Stimulated activated CD8-positive, alpha-beta memory T cell treated with anti-CD3 and anti-CD28 coated beads, Interleukin-15, amount 100 ng/mL, for 48 hours (primary cell): ENCODE measurements at places on chromosomes 7 and 10.
A peak's percentile ranks its signal among the peaks of the same experiment; 100 is the strongest.

DNA sequence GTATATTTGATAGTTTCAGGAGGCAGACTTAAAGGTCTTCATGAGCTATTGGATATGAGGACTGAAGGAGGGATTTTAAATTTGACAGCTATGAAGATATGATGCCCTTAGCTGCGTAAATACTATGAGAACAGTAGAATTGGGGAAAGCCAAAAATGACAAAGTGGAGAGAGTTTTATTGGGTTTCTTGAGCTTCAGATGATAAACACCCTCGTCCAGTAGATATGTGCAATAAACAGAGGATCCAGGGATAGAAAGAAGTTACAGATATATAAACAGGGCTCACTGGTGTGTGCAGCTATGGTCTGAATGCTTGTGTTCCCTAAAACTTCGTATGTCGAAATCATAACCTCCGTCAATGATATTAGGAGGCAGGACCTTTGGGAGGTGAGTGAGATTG is 131.3 kb downstream of the INHBA start:
- no peak for DNase-seq

DNA sequence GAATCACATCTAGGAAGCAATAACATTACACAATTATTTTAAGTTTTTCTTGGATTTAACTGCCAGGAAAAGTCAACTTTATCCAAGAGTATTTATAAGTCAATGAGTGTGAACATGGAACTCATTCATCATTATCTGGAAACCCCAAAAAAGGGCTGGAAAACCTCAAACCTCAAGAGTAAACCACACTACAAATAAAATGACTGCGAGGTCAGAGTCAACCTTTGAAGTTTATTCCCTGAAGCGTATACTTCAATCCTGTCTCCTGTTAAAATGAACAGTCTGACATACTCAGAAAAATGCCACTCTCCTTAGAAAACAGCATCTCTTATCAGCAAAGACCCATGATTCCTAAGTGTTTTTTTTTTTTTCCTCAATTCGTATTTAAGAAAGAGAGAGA is 86.5 kb downstream of the RELN start:
- DNase-seq: no peak

DNA sequence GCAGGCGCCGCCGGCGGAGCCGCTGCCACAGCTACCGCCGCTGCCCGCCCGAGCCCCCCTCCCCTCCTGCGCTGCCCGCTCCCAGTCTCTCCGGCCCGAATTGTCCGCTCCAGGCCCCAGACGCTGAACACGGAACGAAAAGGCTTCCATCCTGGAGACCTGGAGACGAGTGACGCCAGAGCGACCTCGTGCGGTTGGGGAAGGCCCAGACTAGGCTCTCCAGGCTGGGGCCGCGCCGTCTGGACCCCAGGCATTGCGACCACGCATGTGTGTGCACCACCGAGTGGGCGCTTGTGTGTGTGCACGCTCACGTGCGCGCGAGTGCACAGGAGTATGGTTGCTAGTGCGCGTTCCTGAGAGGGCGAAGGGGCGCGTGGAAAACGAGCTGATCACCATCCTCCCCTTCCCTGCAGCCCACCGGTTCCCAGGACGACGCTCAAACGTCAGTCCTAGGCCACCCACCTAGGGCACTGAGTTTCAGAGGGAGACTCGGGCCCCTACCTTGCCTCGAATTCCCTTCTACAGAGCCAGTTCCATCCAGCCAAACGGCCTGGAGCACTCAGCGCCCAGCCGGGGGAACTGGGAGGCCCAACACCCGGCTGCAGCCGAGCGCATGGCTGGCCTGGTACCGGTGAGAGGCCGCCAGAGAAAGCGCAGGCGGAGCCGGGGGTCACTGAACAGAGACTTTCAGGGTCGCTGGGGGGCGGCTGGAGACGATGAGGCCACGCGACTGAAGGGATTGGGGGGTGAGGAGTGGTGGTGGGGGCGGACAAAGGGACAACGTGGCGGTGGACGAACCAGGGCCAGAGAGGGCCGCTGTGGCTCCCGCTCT is 11.6 kb downstream of the LBX1 start:
- DNase-seq: no peak

DNA sequence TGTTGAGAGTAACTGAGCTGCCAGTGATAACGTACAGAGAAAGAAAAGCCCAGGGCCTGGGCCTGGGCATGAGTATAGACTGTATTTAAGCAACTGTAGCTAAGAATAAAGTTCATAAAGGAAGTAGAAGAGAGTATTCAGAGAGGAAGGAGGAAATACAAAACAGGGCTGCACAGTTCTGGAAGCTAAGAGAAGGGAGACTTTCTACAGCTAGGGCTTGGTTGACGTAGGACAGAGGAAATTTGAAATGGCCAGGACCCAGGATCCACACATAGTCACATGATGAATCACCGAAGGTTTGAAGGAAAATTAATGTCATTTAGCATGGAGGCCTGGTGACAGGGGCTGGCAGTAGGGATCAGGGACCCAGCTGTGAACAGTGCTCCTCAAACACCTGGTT is 66.7 kb downstream of the ARL4A start:
- DNase-seq: no peak

DNA sequence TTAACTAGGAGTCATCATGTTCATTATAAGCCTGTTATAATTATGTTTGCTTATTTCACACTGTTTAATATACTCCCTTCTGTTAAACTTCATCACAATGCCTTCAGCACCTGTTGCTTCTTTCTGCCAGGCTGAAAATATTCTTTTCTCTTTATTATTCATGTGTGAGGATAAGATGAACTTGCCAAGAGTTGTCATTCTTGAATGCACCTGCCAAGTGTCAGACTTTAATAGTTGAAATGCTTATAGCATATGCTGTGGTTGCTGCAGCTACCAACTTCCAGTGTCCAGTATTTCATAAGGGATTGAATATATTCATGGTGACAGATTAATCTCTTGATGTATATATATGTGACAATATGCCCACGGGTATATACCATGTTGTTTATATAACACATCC is 339.2 kb upstream of the MEOX2 start:
- no peak for DNase-seq

DNA sequence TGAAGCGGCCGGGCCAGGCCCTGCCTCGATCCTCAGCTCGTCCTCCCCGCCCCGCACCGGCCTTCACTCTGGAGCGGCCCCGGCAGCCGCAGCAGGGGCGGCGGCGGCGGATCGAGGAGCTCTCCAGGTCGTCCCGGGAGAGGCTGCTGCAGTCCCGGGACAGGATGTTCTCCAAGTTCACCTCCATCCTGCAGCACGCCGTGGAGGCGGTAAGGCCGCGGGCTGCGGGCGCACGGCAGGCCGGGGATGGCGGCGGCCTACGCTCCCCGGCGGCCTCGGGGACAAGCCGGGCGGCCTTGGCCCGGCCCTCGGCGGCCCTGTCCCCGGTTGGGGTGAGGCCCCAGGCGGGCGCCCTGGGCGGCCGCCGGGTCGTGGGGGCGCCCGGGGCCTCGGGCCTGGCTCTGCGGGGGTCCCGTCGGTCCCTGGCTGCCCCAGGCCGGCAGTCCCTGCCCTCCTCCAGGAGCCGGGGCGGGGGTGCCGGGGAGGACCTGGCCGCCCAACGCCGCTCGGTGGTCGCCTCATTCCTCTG is 399 bp downstream of the FHIP2A start:
- no peak for DNase-seq

DNA sequence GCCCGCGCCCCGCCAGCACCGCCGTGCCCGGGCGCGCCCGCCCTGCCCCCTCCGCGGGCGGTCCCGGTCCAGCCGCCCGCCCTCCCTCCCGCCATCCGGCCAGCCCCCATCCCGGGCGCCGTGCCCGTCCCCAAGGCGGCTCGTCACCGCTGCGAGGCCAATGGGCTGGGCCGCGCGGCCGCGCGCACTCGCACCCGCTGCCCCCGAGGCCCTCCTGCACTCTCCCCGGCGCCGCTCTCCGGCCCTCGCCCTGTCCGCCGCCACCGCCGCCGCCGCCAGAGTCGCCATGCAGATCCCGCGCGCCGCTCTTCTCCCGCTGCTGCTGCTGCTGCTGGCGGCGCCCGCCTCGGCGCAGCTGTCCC is at the start of gene HTRA1:
HTRA1 (plus strand) TSS at position 187 of the 362 bp plus-strand sequence; CDS start at position 287, 100 bp downstream.
- DNase-seq: no peak

DNA sequence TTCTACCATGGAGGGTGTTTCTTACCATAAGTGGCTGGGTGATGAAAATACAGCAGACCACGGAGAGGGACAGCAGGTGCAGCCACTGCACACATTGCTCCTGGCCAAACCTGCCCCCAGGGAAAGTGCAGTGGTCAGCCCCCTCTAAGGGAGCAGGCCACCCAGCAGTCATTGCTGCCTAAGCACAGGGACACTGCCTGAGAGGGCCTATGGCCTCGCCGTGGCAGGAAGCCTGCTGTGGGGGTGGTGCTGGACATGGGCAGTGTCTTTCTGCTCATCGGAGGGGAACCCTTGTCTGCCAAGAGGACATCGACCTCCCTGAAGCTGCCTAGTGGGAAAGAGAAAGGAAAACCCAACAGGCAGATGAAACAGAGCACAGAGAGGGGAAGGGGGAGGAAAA is 118.3 kb downstream of the PKD1L1 start:
- no peak for DNase-seq

DNA sequence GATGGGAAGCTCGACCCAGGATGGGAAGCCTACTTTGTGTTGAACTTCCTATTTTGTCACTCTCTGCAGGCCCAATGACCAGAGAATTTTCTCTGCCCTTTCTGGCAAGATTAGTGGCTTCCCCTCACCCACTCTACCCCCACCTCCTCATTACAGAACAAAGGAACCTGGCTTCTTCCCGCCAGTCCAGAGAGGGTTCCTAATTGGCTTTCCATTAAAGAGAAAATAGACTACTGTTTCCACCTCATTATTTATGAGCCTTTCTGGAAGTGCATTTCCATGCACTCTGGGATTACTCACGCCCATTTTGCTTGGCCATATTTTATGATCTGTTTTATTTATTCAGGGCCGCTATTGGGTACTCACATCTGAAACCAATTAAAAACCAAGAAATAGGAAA is 94.9 kb upstream of the TCF7L2 start:
- no peak for DNase-seq

GRCh38 chr7:13990984-13991790 is 1.7 kb upstream of the ETV1 start:
- peak; percentile 56 for DNase-seq

DNA sequence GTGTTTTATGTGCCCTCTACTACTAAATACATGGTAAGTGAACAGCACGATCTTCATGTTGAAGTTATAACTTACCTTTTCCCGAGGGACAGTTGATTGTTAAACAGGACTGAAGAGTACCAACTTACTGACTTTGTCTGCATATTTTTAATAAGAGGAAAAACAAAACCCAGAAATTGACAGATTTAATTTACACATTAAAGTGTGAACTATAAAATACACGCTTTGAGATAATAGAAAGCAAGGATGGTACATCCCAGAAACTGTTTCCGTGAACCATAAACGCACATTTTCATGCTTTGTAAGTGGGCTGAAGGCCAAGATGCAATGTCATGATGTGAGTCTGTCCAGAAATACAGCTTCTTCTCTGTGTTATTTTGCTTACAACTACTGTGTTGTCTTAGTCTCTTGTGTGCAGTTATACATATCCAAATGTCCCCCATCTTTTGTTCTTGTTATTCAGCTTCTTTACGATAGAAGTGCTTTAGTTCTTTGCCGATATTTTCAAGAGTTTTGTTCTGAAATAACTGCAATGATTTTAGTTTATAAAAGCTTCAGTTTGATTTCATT is 190.1 kb downstream of the MLLT10 start:
- no peak for DNase-seq

GRCh38 chr7:30730996-30731395 is 20.9 kb upstream of the INMT start:
- DNase-seq: no peak

- no peak for DNase-seq
Observed at GRCh38 chr7:138259675-138260074, 183.4 kb downstream of the AKR1D1 start.

- DNase-seq: no peak
Observed at GRCh38 chr10:12469345-12469744, 120.0 kb downstream of the CAMK1D start.

GRCh38 chr10:114444819-114445218 is 40.5 kb upstream of the AFAP1L2 start:
- DNase-seq: no peak

GRCh38 chr10:23318359-23318758 is 26.2 kb downstream of the C10orf67 start:
- no peak for DNase-seq

- no peak for DNase-seq
Observed at GRCh38 chr10:78774614-78774998, 294.2 kb upstream of the ZMIZ1 start.

DNA sequence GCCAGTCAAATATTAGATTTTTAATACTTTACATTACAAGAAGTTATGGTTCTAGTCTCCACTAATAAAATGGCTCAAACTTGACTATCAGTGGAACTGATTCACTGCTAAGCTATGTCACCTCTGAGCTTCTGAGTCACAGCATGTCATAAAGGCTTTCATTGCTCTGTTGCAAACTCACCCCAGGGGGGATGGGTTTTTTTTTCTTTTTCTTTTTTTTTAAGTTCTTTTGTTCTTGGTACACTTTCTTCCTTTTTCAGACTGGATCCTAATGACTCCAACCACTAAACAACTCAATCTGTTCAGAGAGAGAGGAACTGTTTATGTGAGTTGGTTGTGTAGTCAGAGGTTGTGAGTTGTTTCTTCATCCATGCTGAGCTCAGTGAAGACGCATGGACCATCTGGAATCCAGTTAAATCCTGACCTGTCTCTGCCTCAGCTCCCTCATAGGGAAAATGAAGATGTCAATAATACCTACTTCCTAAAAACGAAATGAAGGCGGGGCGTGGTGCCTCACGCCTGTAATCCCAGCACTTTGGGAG is 11.0 kb downstream of the MYOF start:
- no peak for DNase-seq

- DNase-seq: no peak
Observed at GRCh38 chr7:40674316-40674715, 539.5 kb downstream of the SUGCT start.

GRCh38 chr10:62581351-62581750 is 207.2 kb downstream of the ZNF365 start:
- DNase-seq: no peak

- DNase-seq: no peak
Observed at GRCh38 chr10:123150986-123151736, 3.0 kb upstream of the BUB3 start.

DNA sequence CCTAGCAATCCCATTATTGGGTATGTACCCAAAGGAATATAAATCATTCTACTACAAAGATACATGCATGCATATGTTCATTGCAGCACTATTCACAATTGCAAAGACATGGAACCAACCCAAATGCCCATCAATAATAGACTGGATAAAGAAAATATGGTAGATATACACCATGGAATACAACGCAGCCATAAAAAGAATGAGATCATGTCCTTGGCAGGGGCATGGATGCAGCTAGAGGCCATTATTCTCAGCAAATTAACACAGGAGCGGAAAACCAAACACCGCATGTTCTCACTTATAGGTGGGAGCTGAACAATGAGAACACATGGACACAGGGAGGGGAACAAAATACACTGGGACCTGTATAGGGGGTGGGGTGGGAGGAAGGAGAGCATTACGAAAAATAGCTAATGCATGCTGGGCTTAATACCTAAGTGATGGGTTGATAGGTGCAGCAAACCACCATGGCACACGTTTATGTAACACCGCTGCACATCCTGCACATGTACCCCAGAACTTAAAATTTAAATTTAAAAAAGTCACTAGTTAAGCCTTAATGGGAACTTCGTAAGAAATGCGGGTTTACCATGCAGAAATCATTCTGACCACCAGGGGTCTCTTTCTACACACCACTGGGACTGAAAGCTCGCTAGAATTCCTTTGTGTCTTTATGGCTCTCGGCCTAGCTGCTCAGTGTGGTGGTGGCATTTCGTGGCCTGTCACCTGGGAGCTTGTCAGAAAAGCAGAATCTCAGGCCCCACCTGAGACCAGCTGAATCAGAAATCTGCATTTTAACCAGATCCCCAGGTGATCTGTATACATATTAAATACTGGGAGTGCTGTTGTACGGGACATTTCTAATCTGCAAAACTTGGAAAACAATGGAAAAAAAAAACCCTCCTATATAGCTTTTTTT is 9.5 kb downstream of the ANKRD1 start:
- no peak for DNase-seq
